NCI-H2171 (cell line): ENCODE measurements at places on chromosomes 3 and 15.
A peak's percentile ranks its signal among the peaks of the same experiment; 100 is the strongest.

DNA sequence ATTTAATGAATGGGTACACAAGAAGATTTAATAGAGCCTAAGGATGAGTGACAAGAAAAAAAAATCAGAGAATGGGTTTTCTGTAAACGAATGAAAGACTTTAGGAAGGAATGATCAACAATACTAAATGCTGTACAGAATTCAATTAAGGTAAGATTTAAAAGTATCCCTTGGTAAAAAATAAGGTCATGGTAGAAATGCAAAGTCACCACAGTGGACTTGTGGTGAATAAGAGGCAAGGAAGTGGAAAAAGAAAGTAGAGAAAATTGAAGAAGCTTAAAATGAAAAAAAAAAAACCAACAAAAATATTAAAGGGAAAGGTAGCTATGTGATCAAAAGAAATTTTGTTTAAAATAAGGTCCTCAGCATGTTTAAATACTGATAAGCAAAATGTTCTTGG is 82.4 kb downstream of the PLSCR2 start:
- no peak for DNase-seq

DNA sequence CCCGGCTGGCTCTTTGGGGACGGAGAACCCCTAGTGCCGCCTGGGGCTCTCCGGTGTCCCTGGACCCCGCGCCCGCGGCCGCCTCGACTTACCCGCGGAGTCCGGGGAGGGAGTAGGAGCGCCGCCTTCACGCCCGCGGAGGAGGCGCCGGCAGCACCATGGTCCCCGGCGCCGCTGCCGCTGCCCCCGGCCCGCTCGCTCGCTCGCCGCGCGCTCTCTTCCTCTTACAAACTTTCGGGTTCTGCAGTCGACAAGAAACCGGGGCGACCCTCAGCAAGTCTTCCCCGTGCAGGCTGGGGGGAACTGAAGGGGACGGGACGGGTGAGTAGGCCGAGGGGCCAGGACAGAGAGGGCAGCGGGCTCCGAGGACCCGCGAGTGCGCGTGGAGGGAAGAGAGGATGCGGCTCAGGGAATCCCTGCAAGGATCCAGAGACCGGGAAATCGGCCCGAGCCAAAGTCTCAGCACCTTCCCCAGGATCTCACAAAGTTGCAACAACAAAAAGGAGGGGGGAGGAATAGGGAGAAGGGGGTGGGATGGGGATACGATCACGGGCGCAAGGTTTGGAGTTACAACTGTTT is 2.0 kb downstream of the FOXP1 start:
- DNase-seq, result no peak

GRCh38 chr3:165549037-165549436 is 288.2 kb downstream of the BCHE start:
- DNase-seq, result no peak

DNA sequence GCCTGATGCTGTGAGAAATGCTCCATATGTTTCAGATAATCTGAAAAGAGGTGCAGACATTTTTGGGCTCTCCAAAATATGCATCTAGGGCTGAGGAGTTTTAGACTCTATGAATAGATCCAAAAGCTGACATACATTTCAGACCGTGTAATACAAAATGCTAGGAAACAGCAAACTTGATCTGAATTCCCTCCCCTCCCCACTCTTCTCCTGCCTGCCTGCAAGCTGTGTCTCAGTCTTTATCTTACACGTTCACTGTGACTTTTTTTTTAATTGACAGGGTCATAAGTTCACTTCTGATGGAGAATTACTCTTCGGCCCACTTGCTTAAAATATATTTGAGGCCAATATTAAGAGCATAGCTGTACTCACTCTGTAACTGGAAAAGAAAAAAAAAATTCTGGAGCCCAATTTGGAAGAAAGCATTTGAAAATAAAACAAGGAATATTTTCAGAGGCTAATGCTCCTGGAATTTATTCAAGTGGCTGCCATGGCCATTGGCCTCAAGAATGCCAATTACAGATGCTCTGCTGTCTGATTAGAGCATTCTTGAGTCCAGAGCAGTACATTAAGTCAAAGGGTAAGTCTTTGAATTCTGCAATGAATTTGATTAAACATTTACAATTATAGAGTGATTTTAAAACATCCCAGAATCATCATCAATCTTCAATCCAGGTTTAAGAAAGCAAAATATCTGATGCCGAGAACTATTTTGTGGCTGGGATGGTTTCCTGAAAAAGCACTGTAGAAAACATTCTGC is 146.2 kb upstream of the SEMA6D start:
- DNase-seq, result no peak

GRCh38 chr3:151772825-151773480 is 39.2 kb downstream of the AADACL2 start:
- no peak for DNase-seq

DNA sequence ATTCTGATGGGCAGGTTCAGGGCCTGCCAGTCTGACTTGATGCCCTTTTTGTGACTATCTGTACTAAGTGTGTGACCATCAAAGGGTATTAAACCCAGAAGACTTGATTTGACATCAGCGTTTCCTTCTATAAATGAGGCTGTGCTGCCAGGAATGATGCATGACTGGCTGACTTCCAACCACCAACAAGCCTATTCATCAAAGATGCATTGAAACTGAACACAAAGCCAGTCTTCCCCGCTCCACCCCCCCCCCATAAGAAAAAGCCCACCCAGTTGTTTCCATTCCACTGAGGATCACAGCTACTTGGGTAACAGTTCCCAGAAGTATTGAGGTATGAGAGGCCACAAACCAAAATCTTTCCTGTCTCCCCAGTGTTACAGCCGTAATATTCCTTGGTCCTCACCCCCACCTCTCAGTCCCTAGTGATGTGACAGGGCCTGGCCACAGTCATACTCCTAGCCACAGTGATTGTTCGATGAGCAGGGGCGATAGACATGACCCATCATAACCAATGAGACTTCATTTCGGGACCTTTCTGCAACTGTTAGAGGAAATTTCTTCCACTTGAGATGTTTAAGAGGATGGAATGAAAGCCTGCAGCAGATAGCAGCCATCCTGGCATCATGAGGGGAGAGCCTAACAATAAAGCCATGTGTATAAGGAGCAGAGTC is 22.6 kb downstream of the SH3BP5 start:
- no peak for DNase-seq

GRCh38 chr15:83697716-83698115 is 43.8 kb downstream of the ADAMTSL3 start:
- DNase-seq, result no peak

DNA sequence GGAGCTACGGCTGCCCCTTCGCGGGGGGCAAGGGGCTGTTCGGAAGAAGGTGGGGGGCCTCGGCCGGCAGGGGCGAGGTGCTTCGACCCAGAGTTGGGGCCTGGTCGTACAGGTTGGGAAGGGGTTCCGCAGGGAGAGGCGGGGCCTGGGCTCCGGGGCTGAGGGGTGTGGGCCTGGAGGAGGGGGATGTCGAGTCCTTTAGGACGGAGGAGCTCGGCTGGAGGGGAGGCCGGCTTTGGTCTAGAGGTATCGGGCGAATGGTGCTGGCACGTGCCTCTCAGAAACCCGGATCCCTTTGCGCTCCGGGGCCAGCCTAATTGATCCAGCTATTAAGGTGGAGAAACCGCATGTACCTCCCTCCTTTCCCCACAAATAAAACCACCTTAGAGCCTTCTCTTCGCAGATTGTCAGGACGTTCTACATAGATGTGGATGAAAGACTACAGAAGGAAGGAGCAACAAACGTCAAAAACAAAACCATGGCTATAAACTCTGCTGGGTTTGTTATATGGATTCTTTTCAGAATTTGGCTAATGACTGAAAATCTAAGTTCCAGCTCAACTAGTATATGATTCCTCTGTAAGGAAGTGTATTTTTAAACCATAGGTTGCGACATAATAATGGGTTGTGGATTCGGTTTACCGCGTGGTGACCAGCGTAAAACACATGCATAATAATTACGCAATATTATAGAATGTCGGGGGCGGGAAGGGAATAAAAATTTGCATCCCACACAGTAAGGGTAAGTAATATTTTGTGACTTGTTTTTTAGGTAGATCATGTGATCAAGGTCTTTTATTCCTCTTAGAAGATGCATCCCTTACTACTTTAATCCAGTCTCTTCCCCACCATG is 644 bp upstream of the NGLY1 start:
- DNase-seq, result no peak

- peak; percentile 69 for DNase-seq
Observed at GRCh38 chr15:101027273-101027901, 108.2 kb downstream of the LRRK1 start.

DNA sequence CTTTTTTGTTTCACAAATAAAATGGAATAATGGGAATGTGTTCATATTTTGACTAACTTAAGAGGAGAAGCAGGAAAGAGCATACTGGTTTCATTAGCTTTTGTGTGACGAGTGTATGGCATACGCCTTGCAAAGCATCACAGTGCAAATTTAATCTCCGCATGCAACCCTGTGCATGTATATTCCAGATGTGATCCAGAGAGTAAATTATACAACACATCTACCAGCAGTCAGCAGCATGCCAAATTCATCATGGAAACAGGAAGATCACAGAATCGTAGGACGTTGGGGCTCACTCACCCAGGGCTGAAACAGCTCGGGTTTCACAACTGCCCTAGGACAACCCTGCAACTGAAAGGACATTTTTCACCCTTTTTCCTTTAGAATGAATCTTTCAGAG is 53.4 kb downstream of the ADAMTS9 start:
- no peak for DNase-seq

DNA sequence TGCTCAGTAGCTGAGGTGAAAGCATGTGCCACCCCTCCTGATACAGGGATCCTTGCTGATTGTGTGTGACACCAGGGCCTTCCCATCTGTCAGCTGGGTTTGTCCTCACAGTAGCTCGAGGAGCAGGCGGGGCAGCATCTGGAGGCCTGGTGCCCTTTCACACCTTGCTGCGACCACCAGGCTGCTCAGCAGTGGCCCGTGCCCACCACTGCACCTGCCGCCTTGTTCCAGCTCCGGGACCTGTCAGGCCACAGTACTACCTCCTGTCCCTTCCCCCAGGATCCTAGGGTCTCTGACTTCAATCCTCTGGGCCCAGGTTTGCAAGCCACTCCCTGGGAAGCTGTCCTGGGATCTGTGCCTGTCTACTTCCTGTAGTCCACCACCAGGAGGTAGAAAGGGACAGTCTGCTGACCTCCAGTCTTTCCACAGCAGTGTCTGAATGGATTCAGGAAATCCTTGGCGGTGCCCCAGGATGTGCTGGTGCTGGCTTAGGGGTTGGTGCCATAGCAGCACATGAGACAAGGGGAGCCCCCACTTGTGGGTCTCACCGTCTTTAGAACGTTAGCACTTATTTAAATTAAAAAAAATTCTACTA is 27.5 kb downstream of the APBA2 start:
- no peak for DNase-seq

DNA sequence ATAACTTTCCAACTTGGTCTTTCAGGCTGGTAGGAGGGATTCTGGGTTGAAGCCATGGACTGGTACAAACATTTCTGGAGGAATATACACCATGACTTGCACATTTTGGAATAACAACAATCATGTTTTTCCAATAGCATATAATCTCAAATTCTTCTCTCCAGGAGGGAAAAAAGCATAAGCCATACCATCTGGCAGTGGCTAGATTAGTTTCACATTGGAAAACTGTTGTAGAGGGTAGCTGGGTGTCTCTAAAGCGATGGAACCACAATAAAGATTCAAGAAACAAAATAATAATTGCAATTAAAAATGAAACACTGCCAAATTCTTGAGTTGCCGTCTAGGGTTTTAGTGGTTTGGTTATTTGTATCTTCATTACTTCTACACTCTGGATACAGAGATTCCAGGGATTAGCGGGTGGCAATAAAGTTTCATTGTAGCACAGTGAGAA is 278.5 kb upstream of the RASGRP1 start:
- DNase-seq, result no peak

- no peak for DNase-seq
Observed at GRCh38 chr15:74208496-74208895, 5.9 kb upstream of the STRA6 start.

GRCh38 chr3:128730471-128730870 is 4.5 kb downstream of the RAB7A start:
- no peak for DNase-seq

- DNase-seq, result no peak
Observed at GRCh38 chr3:138394156-138394555, 40.3 kb upstream of the ESYT3 start.

- DNase-seq, result no peak
Observed at GRCh38 chr3:146265720-146266119, 14.8 kb upstream of the PLSCR4 start.

DNA sequence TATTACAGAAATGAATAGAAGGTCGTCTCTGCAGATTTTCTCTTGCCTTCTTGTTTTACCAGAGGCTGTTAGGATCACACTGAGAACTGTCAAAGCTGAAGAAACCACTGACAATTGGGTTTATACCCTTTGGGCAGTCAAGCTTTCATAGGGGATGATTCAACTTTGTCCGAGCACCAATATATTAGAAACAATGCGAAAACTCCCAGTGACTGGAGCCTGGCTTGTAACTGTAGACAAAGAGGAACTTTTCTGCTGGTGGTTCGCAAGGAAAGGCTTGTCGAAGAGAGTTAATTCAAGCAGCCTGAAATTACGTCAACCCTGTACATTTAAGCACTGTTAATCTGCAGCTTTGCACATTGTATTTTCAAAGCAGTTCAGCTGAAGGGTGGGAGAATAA is 193.2 kb upstream of the ZNF385D start:
- no peak for DNase-seq

DNA sequence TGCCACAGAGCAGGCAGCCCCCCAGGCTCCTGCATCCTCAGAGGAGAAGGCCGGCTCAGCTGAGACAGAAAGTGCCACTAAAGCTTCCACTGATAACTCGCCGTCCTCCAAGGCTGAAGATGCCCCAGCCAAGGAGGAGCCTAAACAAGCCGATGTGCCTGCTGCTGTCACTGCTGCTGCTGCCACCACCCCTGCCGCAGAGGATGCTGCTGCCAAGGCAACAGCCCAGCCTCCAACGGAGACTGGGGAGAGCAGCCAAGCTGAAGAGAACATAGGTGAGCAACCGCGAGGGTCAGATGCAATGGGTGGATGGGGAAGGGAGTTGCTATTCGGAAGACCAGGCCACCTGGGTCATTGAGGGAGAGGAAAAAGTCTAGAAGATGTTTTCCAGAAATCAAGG is 53.0 kb downstream of the GAP43 start:
- no peak for DNase-seq

DNA sequence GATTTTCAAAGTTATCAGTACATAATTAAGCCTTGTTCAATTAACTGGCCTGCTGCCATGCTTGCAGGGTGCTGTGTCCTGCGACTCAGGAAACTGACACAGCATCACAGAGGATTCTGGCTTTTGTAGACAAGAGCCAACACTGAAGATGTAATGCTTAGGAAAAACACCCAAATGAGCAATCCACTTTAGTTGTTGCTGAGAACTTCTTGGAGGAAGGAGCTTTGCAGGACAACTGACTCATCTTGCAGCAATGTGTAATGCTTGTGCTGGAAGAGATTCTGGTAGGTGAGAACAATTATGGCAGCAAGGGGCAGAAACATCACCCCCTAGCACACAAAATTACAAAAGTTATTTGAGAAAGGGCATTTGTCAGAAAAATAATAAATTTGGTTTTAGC is 67.6 kb downstream of the NLGN1 start:
- DNase-seq, result no peak

- no peak for DNase-seq
Observed at GRCh38 chr3:151395806-151396205, 11.3 kb upstream of the P2RY12 start.

GRCh38 chr3:113638910-113639309 is 57.5 kb downstream of the USF3 start:
- DNase-seq, result no peak

GRCh38 chr15:93290618-93290946 is 201.6 kb upstream of the RGMA start:
- DNase-seq, result no peak
